G401 (cell line): ENCODE measurements at places on chromosomes 11 and 22. TPM values are rescaled to one million over a fixed set of nuclear protein-coding genes. Genes with fewer than 3 reads are reported as not detected.

Gene MRGPRD
- total RNA-seq, result not detected in 2 replicates

GRCh38 chr22:23591201-23591791 lies 11.2 kb upstream of the IGLL1 start:
- DNase-seq, result peak; percentile 47

Gene MRGPRX1
- total RNA-seq, result not detected in 2 replicates

Gene GLYATL1
- not detected in 2 replicates for total RNA-seq

GRCh38 chr11:65572356-65573051 lies at the start of gene FAM89B:
Gene FAM89B (plus strand): TSS chr11:65572538. CDS start chr11:65572670, 132 bp downstream.
- DNase-seq, result peak; percentile 89

GRCh38 chr22:22037740-22038139 lies 55.2 kb upstream of the TOP3B start:
- no peak for DNase-seq

DNA sequence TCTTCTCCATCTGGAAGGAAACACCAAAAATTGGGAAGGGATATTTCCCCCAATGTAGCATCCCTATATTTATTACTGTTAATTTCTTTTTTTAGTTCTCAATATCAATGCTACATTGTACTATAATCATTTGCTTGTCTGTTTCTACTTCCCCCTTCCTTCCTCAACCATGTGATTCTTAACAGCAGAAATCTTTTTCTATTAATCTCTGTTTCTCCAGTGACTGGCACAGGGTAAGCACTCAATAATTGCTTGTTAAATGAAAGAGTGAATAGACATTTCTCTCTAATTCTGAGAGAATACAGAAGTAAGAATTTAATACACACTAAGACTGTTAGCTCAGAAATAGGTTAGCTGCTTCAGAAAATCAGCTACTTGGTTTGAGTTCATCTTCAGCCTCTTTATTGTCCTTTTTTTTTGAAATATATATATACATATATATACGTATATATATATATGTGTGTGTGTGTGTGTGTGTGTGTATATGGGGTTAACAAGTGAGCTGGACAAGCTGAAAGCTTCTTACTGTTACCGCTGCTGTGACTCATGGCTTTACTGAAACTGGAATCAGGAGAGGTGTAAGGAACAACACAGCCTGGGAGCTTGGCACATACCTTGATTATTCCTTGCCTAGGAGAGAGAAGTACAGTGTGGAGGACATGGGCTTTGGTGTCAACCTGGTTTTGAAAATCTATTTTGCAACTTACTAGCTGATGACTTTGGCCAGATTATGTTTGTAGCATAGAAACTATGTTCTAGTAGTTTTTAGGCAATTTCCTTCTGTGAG lies 26.2 kb upstream of the PDE3B start:
- no peak for DNase-seq

DNA sequence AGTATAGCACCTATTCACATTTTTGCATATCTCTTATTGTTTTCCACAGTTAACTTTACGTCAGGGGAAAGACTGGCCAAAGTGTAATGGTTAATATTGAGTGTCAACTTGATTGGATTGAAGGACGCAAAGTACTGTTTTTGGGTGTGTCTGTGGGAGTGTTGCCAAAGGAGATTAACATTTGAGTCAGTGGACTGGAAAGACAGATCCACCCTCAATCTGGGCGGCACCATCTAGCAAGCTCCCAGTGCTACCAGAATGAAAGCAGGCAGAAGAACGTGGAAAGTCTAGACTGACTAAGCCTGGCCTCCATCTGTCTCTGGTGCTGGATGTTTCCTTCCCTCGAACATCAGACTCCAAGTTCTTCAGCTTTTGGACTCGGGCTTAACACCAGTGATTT lies 1900.7 kb upstream of the RAG2 start:
- DNase-seq, result no peak

GRCh38 chr11:79108851-79109250 lies 332.0 kb downstream of the TENM4 start:
- no peak for DNase-seq

Gene LARGE1
- 0.10 and 0.49 TPM in 2 replicates for total RNA-seq

GRCh38 chr11:117986981-117987574 lies 884 bp downstream of the IL10RA start:
- DNase-seq, result no peak

DNA sequence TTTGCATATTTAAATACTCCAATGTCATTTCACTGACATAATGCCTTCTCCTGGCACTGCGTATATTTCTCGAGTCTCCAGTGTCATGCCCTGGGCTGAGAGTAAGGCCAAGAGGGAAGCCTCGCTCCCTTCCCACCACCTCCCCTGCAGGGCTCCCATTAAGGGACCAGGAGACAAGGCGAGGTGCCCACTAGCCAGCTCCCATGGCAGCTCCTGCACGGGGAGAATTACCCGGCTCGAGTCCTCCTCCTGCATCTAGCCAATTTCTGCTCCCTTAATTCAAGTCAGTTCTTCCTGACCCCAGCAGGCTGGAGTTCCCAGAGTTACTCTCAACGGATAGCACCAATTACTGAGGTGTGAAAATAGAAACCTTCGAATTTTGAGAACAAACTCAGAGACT lies 31.9 kb downstream of the OPCML start:
- no peak for DNase-seq

Gene PTPMT1
- 103 and 127 TPM in 2 replicates for total RNA-seq
